ENCODE measurements at places on chromosomes 4 and X. TPM values are rescaled to one million over a fixed set of nuclear protein-coding genes. Genes with fewer than 3 reads are reported as not detected.

The NOX1 gene
- total RNA-seq: not detected

The GPR143 gene
- not detected for total RNA-seq

The PPP2R3B gene
- 21.8 TPM for total RNA-seq

The PABPC4L gene
- total RNA-seq: 0.37 TPM

The GABRA4 gene
- total RNA-seq: not detected

The FAM193A gene
- total RNA-seq: 7.5 TPM

The DCAF12L2 gene
- total RNA-seq: not detected

The MAGEA2B gene
- total RNA-seq: not detected

The C4orf50 gene
- not detected for total RNA-seq

The CACNA1F gene
- total RNA-seq: not detected

The HERC5 gene
- total RNA-seq: not detected

The DOK7 gene
- total RNA-seq: 3.6 TPM

The DKK2 gene
- total RNA-seq: 0.49 TPM

The AVPR2 gene
- total RNA-seq: not detected

The TEX13C gene
- not detected for total RNA-seq

The MAGEC2 gene
- not detected for total RNA-seq

The CT45A2 gene
- not detected for total RNA-seq

The GUF1 gene
- 16.4 TPM for total RNA-seq

The PDGFC gene
- 19.8 TPM for total RNA-seq

The HCFC1 gene
- total RNA-seq: 50.1 TPM

The TMSB15A gene
- 1.1 TPM for total RNA-seq

The CCDC120 gene
- total RNA-seq: 11.5 TPM

The SH3RF1 gene
- total RNA-seq: 12.8 TPM

All from airway epithelial cell (primary cell).